ENCODE measurements at places on chromosomes 16 and 17. TPM values are rescaled to one million over a fixed set of nuclear protein-coding genes. Genes with fewer than 3 reads are reported as not detected.

The ZFHX3 gene
- 20.3 TPM for total RNA-seq

The PLLP gene
- 2.2 TPM for total RNA-seq

The RNF222 gene
- total RNA-seq = not detected

The LGALS9B gene
- not detected for total RNA-seq

The SNAI3 gene
- 0.79 TPM for total RNA-seq

The EME1 gene
- total RNA-seq = not detected

The ORAI3 gene
- 9.6 TPM for total RNA-seq

The CLDN7 gene
- total RNA-seq = not detected

All from heart left ventricle (tissue), 16 donors.